ENCODE measurements at places on chromosomes 7 and 10. TPM values are rescaled to one million over a fixed set of nuclear protein-coding genes. Genes with fewer than 3 reads are reported as not detected.

Gene FRMD4A
- total RNA-seq: 87.2 TPM

Gene SPDYE16
- 0.28 TPM for total RNA-seq

Gene LIPK
- total RNA-seq: not detected

Gene KNDC1
- 8.3 TPM for total RNA-seq

DNA sequence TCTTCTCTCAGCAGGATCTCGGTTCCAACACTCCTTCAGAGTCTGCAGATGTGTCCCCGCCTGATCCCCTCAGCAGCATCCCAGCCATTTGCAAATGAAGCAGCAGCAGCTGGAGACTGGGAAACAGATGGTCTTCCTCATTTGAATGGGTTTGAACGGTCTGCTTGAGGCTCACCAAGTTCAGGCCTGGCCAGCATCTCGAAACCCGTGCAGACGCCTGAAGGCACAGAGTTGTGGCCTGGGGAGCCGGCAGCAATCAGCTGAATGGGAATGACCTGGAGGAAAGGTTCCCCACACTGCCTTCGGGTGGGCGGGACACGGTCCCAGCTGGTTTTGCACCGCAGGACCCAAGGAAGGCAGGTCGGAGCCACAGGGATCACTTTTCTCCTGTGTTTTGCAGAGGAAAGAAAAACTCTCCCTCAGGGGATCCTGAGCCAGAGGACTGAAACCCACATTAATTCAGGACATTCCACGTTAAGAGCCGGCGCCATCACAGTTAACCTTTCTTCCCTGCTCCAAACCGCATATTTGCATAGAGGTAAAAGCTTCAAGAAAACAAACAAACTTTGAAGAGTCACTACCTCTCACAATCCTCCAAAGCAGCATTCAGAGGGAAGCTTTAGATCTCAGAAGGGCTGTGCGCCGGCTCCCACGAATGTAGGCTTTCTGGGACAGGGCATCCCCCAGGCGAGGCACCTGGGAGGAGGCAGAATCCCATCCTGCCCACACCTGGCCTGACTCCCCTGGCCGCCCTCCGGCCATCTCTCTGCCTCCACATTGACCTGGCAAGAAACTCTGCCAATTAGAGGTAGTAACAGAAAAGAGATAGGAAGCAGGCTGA is 17.7 kb downstream of the FGFR2 start:
- no peak for DNase-seq

GRCh38 chr7:19698331-19698730 is 10.5 kb downstream of the POLR1F start:
- DNase-seq: no peak

- no peak for DNase-seq
These were observed 3.5 kb downstream of the LOXL4 start for GRCh38 chr10:98264378-98265065.

GRCh38 chr7:54477083-54477482 is 65.1 kb upstream of the VSTM2A start:
- DNase-seq: no peak

GRCh38 chr7:79475455-79475854 is 22.0 kb upstream of the MAGI2 start:
- DNase-seq: no peak

DNA sequence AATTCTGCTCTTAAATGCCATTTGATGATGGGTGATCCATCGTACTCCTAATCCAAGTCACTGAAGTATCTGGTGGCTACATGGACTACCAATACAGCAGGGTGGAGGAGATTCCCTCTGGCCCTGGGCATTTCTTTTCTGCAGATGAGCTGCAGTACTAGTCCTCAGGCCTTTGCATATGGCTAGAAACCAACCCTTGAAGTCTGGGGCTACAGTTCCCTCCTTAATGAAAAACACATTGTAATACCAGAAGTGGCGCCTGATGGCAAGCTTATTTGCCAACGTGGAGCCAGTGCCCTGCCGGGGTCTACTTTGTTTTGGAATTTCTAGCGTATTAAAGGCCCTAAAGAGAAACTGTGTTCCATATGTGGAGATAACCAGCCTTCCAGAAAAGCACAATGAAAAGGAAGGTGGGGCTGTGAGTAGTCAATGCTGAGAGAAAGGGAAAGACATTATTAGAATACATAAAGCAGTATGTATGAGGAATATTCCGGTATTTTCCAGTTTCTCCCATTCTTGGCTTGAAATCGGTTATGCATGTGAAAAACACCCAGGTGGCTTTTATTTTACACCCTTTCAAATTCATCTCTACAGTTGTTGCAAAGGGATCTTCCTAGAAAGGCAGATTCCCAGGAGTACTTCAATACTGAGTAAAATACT is 368.8 kb downstream of the PRPF18 start:
- DNase-seq: no peak

DNA sequence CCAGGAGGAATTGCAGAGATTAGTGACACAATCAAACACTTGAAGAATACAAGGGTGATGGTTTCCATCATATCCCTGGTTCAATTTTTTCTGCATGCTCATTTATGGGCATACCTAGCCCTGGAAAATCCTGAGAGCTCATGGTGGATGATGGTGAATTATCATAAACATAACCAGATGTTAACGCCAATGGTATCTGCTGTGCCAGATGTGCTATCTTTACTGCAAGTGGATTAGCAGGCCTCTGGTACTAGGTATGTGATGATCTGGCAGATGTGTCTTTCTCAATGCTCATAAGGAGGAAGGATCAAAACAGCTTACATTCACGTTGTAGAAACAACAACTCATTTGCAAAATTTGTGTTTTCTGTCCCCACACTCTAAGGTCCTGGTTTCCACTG is 150.5 kb downstream of the FZD1 start:
- no peak for DNase-seq

GRCh38 chr7:104903044-104903443 is 111.0 kb upstream of the KMT2E start:
- no peak for DNase-seq

All from spinal cord (tissue), 10 donors.